ENCODE measurements at places on chromosomes 7 and 10.

DNA sequence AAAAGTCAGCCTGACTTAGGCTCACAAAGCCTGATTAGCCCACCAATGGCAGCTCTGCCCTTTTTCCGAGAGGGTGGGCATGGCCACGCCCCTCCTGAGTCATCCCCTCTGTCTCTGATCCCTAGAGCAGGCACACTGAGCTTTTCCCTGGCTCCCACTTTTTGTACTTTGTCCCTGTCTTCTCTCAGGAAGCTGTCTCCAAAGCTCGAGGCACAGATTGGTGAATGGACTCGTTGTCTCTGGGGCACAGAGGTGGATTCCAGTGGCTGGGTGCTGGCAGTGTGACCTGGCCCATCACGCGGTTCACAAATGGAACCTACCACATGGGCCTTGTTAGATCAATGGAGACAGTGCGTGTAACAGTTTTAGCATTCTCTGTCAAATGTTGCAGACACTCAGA lies 313.5 kb downstream of the WDR37 start:
- no peak for DNase-seq

DNA sequence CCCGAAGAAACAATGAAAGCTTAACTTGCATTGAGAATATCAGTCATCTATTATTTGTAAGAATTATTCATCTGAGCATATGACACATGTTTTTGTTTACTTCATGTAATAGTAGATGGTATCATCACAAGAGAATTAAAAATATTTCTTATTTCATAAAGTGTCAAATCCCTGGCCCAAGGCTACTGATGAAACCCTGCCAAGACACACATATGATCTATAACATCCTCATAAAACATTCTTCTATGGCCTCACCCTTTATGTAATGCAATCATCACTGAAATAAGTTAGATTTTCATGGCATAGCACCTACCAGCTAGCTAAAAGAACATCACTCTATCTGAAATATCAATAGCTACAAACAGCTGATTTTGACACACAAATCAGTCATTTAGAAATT lies 385.6 kb upstream of the PHF14 start:
- no peak for DNase-seq

DNA sequence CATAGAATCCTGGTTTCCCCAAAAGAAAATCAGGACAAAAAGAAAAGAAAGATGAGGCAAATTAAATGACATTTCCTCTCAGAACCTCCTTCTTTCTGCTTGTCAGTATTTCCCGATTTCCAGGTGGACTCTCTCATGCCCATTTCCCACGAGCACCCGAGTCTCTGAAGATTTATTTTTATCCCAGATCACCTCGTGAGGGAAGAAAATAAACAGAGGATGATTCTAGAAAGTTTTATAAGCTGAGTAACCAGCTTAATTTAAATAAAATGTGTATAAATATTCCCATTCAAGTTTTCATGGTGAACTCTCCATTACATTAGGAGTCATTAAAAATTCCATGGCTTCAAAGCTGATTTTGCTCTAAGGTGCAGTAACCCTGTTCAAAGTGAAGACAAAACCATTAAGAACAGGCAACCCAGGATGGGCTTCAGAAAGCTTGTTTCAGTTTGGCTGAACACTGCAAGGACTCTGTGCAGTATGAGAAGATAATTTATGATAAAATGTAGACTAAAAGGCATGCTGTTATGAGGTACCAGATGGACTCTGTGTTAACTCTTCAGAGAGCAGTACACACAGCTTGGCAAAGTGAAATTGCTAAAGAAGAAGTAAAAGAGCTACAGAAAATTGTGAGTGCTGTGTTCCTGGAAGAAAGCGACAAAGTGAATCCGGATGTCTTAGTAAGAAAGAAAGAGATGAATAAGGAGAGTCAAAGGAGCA lies 521.3 kb upstream of the LRRN3 start:
- no peak for DNase-seq

DNA sequence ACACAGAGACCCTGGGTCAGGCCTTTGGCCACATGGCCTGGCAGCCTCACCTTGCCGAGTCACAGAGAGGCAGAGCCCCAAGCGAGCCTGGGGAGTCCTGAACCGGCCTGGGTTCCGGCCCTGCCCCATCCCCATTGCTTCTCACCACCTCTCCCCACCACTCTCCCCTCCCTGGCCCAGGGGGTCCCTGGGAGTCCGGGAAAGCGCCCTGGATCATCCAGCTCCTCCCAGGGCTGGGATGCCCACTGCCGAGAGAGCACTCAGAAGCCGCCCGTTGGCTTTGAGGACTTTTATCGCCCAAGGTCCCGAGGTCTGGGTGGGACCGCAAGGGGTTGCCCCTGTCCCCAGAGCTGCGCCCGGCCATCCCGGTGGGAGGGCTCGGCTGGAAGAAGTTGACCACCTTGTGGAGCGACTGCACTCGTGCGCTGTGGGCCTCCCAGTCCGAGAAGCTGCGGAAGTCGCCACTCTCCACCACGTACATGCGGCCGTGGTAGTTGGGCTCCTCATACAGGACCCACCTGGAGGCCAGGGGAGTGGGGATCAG lies 8.1 kb downstream of the CRYGN start:
- DNase-seq, result no peak

DNA sequence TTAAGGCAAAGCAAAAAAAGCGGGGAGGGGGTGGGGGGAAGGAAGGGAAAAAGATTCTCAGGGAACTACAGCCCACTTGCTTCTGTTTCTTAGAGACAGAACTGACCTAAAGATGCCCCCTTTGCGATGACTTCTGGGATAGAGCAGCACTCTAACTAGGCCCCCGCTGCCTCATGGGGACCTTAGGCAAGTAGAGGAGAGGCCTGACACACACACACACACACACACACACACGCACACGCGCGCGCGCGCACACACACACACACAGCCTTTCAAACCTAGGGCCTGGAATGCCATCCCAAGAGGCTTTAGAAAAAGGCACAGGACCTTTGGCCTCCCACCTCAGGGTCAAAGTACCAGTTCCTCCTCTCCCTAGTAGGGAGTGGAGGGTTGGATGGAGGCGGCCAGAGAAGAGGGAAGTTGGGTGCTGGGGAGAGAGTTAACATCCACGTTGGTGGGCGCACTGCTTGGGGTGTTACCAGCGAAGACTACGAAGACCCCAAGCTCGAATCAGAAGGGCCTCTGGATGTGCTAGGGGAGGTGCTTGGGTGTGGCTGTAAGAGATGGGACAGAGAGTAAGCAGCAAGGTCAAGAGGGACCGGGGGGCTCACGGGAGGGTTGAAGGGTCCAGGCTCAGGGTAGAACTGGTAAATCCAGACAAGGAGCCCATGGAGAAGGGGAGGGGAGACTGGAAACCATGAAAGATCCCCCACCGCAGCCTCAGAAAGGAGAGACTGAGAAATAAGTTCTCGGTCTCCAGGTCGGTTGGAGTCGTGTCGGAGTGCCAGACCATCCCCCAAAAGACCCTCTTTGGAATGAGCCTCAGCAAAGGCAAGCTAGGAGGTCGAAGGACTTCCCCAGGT lies 1.2 kb upstream of the COL1A2 start:
- DNase-seq, result no peak

GRCh38 chr7:150586785-150587152 lies 19.6 kb downstream of the GIMAP4 start:
- no peak for DNase-seq

DNA sequence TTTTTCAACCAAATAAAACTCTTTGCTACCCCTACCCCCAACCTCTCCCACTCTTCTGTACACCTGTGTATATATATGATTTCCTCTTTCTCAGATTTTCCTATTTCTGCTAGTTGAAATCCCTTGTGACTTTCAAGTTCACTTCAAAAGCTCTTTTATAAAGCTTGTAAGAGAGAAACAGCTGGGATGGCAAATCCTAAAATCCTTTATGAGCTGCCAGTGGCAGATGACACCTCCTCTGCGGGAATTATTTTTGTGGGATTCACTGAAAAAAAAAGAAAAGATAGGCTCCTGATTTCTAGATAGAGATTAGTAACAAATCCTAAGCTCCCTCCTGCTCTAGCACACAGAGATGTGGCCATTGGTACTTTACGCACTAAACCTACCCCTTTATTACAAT lies 92.9 kb downstream of the AHR start:
- DNase-seq, result no peak

DNA sequence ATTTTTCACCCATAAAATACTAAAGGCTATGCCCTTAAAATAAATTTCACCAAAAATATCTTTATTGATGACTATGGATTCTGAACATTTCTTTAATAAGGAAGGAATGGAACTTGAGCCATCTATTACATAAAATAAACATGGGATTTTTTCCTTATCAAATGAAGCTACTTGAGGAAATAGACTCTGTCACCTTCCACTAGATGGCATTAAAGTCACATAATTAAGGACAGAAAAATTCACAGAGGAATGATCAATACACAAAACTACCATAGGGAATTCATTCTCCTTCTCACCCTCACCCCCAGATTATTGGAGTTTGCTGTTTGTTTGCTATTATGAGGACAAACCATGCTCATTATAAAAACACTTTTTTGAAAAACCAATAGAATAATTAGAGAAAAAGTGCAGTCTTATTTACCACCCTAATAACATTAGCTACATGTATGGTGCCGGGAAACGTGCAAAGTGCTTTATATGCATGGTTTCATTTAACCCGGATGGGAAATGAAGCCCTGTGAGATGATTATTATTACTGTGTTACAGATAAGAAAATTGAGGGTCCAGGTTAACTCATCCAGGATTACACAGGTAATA lies 21.1 kb upstream of the FOXI2 start:
- no peak for DNase-seq

- no peak for DNase-seq
Measured at GRCh38 chr7:158393926-158394625, 193.5 kb downstream of the PTPRN2 start.

- no peak for DNase-seq
Measured at GRCh38 chr10:108982159-108982558, 941.2 kb downstream of the XPNPEP1 start.

DNA sequence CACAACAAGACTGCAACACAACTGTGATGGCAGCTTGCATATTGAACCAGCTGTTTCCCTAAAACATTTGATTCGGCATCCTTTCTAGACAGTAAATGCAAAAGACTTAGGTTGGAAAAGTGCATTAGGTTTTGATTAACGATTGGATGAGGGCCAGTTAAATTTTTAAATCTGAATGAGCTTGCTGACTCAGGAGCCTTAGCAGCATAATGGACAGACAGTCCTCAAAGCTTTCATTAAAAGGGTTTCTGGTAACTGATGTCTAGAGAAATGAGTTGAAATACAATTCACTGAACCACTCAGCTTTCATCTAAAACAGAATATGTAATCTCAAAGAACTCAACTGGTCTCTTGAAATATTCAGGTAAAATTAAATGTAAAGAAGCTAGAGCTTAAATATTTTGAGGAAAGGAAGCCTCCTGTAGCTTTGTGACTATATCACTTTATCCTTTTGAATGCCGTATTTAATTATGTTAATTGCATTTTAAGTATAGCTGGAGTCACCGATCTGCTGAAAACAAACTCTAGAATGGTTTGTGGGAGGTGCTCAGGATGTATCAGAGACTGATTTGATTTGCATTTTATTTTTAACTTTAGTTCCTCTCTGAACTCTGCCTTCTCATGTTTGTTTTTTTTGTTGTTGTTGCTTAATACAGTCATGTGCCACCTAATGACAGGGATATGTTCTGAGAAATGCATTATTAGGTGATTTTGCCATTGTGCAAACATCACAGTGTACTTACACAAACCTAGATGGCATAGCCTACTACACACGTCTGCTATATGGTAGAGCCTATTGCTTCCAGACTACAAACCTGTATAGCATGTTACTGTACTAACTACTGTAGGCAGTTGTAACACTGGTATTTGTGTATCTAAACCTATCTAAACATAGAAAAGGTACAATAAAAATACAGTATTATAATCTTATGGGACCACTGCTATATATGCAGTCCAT lies 29.2 kb upstream of the ATRNL1 start:
- no peak for DNase-seq

- DNase-seq, result no peak
Measured at GRCh38 chr7:30707391-30708357, 25.4 kb upstream of the CRHR2 start.
